Panc1 (cell line): ENCODE measurements at places on chromosomes 7 and 10.

DNA sequence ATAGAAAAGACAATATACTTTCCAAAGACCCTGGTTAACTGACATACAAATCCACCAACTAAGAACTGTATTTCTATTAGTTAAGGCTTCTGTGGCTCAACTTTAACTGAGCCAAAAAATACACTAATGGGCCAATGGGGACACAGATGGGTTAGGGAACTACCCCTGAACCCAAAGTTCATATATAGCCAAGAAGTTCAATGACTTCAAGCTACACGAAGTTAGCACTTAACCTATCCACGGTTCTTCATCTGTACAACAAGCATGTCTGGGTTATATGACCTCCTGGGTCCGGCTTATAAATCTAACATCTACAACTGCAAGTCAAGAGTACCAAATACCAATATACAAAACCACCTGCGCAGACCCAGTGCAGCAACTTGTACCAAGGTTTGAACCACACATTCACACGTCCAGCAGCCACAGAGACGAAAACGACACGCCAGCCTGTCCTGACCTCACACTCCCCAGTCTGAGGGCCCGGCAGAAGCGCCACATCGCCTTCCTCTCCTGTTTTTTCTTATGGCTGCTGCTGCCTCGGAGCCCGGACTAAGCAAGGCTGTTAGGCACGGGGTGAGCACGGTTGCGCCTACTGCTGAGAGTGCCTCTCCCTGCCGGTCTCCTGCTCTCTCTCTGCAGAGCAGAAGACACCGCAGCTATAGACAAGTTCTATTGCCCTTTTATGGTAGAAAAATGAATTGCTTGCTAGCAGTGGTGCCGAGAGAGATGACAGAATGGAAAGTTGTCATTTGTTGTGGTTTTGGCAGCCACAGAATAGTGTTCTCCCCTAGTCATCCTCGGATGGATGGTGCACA, 86.3 kb downstream of the RNF216 start:
- DNase-seq, result no peak

- no peak for DNase-seq
These were observed 58.6 kb downstream of the ADRB1 start for GRCh38 chr10:114102256-114102655.

DNA sequence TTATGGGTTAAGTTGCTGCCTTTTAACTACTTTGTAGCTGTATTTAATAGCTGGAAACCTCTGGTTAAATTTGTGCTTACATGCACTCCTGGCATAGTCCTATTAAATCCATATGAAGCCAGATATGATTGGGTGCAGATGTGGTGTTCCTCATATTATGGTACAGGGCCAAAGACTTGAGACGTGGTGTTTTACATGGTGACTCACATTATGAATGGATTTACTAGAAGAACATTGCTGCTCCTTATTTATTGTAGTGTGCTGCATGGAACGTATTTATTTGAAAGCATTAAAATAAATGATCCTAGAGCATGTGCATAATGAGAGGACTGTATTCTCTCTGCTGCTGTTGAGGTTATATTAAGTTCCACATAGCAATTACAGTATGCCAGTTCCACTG, 224.1 kb downstream of the SLC25A13 start:
- DNase-seq, result no peak

DNA sequence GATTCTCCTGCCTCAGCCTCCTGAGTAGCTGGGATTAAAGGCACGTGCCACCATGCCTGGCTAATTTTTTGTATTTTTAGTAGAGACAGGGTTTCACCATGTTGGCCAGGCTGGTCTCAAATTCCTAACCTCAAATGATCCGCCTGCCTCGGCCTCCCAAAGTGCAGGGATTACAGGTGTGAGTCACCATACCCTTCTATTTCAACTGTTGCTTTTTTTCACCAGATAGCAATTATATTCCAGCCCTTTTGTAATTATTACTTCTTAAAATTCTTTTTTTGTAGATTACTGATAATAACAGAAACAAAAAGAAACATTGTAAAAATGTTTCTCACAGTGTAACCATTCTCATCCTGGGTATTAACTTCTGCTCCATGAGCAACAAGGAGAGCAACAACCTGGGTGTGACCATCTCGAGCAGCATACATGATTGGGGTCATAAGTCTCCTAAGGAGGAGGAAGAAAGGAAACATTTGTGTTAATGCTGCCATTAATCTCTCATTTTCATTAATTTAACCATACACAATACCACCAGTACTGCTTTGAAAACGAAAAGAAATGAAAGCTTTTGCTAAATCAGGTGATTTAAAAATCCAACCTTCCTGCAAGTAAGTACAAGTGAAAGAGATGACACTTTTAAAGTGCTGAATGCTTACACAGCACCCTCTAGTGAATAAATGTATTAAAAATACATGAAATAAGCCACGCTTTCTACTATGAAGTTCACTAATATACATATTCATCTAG, 41.8 kb downstream of the ASZ1 start:
- peak; percentile 24 for DNase-seq

GRCh38 chr10:26407406-26407969, 30.7 kb upstream of the APBB1IP start:
- peak; percentile 38 for DNase-seq

- DNase-seq, result no peak
These were observed 186.2 kb downstream of the BICC1 start for GRCh38 chr10:58698777-58699356.

DNA sequence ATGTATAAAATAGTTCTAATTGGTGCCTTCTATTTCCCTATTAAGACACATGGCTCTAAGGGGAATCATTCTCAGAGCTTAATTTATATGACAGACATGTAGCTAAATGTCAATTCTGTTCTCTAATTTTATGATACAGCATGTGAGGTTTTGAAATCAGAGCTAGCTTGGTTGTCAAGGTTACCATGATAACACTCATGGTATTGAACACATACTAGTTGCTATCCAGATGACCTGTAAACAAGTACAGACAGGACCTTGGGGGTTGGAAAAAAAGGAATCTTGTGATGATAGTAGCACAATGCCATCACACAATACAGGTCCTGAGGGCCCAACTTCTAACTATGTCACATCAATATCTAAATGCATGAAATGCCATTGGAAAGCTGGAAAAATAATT, 49.2 kb downstream of the RHOBTB1 start:
- no peak for DNase-seq

DNA sequence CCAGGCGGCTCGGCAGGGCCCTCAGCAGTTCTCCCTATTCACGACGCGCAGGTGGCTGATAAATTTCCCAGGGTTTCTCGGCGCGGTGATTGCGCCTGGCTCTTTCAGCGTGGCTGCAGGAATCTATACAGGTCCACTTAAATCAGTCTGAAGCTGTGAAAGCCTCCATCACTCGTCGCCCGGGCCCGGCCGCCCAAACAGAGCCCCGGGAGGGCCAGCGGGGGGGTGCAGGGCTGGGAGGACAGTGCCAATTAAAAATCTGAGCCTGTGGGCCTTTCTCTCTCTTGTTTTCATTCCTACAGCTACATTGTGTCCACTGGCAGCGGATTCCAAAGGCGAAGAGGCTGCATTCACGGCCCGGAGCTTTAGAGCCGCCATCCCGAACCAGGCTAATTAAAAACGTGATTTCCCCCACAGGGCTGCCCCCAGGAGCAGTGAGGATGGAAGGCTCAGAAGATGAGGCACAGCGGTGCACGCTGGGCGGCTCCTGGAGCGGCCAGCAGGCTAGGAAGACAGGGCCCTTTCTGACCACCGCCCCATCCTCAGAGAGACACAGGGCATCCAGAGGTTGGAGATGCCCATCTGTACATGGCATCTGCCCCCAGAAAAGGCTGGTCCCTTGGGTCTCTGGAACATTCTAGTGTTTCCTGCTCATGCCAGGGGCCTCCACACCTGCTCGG, 100.7 kb downstream of the FAM53B start:
- DNase-seq, result no peak
